Activated T-helper 9 cell treated with anti-CD3 and anti-CD28 coated beads, Interleukin-2, amount 50 U/mL, for 16 hours (primary cell): ENCODE measurements at places on chromosomes 5 and 9.

GRCh38 chr5:158591301-158591863 lies 508.3 kb downstream of the EBF1 start:
- no peak for DNase-seq

GRCh38 chr9:112860451-112860850 lies 30.2 kb downstream of the SLC46A2 start:
- no peak for DNase-seq

DNA sequence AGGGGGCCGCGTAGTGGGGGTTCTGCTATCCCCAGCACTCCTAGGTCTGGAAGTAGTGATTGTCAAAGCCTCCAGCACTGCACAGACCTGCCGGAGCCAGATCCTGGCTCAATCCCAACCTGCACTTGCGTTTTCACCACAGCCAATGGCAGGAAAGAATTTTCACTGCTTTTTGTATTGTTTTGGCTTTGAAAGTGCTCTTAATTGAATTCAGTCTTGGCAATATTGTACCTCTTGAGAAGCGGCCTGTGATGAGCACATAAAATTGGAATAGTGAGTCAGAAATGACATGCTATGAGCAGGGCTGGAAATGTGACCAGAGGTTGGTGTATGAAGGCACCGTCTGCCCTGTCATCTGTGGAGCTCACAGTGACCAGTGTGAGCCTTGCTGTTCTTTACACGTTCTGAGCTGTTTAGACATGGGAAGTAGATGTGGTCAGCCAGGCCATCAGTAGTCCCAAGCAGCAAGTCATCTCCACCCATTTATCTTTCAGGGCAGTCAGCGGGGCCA lies 41.5 kb downstream of the SECISBP2 start:
- DNase-seq, result no peak

DNA sequence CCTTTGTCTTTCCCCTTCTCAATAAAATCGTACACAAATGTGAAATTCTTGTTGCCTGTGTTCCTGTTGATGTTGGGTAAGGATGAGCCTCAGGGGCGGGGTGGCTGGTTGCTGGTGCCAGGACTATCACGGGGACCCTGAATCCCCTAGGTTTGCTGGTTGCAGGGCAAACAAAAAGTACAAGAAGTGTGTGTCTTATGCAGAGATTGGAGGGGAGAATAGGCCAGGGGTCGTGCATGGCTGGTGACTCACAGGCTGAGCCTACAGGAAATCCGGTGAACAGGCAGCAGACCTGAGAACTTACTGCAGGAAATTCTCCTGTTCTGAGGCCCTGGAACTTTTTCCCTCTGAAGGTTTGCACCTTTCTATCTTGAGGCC lies 5.5 kb downstream of the ANXA2R start:
- no peak for DNase-seq

DNA sequence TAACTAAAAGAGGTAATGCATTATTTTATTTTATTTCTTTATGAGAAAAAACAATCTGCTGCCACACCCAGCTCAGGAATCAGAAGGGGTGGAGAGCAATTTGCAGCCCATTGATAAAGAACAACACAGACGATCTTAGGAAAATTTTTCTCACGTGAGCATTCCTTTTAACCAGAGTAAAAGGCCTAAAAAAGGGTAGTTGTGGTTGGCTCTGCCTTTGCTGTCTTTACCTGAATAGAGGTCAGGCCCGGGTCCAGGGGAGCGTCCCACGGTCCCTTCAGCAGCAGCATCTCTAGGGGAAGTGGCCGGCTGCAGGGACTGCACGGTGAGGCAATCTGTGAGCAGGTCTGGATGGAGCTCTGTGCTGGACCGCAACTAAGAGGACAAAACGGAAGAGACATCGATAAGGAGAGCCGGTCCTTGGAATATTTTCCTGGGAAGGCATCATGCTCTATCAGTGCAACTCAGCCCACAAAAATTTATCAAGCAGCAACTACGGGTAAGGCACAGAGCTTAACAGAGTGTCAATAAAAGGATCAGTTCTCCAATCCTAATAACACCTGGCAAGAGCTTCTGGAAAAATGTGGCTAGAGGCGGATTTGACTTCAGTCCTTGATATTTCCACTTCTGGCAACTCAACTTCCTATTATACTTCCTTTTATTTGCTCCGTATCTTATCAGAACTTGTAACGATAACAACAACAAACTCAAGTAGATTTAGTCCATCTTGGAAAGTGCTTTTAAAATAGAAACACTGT lies 372.8 kb upstream of the RFX3 start:
- DNase-seq, result no peak

GRCh38 chr9:2621722-2622460 lies at the start of gene VLDLR:
Gene VLDLR (plus strand): TSS chr9:2621787. CDS start chr9:2622190, 403 bp downstream.
- peak; percentile 20 for DNase-seq

GRCh38 chr5:112555691-112556090 lies 136.6 kb upstream of the EPB41L4A start:
- DNase-seq, result no peak

DNA sequence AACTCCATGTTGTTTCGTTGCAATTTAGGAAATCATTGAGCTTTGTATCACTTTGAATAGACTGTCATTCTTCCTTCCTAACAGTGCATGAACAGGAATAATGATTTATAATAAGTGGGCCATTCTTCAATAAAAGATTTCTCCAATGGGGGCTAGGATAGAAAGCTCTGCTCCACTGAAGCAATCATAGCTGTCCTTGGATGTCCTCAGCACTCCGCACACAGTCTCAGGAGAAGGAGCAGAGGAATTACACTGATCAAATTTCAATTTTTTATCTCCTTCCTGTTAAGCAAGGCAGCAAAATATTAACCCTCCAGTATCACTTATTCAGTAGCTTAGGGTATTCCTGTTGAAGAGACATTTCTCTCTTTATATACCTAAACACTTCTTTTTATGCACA lies 532.7 kb upstream of the ST8SIA4 start:
- DNase-seq, result no peak

- DNase-seq, result no peak
These were observed 164.5 kb upstream of the S1PR3 start for GRCh38 chr9:88826771-88827181.

DNA sequence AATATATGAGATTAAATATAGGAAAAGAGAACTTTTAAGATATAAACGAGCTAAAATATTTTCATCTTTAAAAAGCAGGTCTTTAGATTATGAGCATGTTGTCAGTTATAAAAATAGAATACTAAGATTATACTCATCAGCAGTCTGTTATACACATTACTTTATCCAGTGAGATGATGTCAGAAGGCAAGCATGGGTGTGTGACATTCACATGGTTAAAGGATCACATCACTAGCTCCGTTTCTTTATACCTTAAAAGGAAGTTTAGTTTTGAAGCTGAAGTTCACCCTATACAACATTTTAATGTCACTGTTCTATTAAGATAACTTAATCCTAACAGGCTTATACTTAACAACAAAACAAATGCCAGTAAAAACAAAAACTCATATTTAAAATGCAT lies 59.6 kb downstream of the RICTOR start:
- no peak for DNase-seq

- DNase-seq, result no peak
These were observed 59.8 kb downstream of the TNFSF15 start for GRCh38 chr9:114745879-114746550.

- DNase-seq, result no peak
These were observed 403.5 kb downstream of the ZSWIM6 start for GRCh38 chr5:61735531-61735930.

DNA sequence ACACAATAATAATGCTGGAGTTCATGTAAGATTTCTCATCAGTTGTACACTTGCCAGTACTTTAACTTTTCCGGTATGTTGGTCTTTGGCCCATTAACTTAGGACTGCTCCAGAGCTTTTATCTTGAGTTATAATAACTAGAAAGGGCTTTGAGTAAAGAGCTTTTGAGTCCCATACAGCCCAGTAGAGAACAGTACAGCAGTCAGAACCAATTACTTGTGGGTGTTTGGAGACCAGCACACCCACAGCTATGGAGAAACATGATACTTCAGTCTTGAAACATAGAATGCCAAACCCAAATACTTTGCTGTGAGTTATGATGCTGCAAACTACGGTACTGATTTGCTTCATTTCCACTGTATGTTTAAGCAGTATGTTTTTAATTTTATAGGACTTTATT lies 374.3 kb downstream of the CCDC171 start:
- no peak for DNase-seq

DNA sequence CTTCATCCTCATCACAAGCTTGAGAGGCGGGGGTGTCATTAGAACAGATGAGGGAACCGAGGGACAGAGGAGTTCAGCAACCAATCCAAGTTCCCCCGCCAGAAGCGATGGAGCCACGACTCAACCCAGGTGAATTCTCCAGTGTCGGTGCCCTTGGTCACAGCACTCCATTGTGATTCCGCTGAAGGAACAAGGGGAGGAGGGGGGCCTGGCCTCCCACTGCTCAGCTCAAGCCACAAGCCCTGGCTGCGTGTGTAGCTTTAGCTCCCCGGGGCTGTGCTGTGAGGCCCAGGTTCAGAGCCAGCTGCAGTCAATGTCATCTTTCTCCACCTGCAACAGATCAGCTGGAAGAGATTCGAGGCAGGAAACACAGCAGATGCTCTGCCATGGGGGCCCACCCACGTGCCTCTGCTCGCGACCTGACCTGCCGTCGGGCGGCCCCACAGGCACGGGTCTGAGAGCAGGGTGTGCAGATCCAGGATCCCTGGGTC lies 72.6 kb downstream of the GTF3C4 start:
- no peak for DNase-seq

DNA sequence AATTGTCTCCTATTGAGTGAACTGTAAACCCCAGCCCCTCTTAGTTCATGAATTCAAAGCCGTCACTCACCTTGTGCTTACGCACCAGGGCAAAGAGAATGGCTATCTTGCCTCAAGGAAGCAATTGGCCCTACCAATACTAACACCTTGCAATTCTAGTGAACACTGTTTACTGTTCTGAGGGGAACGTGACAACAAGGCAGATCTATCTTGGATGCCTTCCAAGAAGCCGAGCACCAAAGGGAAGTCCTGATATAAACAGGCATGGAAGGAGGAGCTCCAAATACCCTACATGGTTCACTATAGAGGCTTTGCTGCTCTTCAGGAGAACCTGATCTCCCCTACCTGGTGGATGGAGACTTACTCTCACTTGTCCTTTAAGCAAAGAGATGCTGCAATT lies 1.7 kb upstream of the PLPPR1 start:
- no peak for DNase-seq

- no peak for DNase-seq
These were observed 214.4 kb downstream of the SEMA6A start for GRCh38 chr5:116360008-116360853.

GRCh38 chr5:150931368-150931965 lies 26.7 kb upstream of the ZNF300 start:
- DNase-seq, result no peak

DNA sequence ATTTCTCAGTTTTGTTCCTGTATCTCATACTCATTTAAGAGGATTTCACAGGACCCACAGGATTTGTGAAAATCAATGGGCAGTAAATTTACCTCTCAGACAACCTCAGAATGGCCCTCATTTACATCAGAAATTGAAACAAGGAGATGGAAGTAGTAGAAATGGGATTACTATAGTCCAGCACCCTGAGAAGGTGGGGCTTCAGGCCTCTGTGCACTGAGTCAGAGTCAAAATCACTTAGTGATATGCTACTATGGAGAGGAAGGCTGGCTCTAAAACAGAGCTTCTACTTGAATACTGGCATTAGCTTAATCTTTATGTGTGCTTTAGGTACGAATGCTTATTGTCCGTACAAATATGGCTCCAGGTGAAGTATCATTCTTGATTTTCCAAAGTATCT lies 159.3 kb downstream of the CEP120 start:
- DNase-seq, result no peak

DNA sequence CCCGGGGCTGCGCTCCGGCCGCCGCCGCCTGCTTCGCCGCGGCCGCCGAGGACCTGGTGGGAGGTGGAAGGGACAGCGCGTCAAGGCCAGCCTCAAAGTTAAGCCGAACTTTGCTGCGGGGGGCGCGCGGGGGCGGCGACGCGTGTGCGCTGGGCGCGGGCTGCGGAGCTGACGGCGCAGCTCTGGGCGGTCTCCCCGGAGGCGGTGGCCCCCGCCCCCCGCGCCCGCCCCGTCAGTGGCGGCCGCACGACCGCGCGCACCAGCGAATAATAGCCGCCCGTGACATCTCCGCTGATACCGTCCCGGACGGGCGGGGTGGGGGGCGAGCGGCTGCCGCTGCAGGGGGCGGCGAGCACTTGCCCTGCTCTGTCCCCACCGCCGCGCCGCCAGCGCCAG lies 579 bp upstream of the FAM78A start:
- DNase-seq, result no peak
